ENCODE measurements at places on chromosomes 1 and 21.

- no peak for DNase-seq
Measured at GRCh38 chr1:107116306-107116790, 24.5 kb upstream of the NTNG1 start.

GRCh38 chr1:197307551-197307950 is 39.5 kb downstream of the CRB1 start:
- no peak for DNase-seq

- DNase-seq: no peak
Measured at GRCh38 chr1:1176931-1177330, 3.3 kb downstream of the TTLL10 start.

GRCh38 chr1:222891578-222891977 is 76.7 kb downstream of the DISP1 start:
- no peak for DNase-seq

DNA sequence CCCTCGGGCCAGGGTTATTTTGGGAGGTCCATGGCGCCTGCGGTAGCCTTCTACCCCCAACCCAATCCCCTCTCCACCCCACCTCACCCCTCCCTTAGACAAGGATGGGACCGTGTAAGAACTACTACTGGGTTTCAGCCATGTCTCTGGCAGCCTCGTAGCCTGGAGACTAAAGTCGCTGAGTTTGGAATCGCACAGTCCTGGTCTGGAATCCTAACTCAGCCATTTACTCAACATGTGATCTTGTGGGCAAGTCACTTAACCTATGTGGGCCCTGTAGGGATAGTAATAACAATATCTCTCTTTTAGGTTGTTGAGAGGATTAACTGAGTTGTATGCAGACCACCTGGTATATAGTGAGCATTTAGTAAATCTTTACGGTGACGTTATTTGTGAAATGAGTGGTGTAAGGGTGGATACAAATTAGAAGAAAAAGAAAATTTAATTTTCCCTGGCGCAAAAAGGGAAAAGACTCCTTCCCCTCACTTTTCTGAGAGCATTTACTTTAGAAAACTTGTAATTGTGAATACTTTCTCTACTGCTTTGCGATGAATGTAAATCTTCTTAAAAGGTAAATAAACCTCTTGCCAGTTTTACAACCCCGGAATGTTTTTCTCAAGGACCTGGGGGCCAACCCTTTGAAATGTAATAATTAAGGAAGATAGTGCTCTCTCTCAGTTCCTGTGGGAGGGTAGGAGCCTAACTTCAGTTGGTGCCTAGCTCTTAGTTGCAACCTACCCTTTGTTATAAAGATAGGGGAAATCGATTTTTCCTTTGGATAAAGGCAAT is 615 bp upstream of the MRPS15 start:
- DNase-seq: no peak

DNA sequence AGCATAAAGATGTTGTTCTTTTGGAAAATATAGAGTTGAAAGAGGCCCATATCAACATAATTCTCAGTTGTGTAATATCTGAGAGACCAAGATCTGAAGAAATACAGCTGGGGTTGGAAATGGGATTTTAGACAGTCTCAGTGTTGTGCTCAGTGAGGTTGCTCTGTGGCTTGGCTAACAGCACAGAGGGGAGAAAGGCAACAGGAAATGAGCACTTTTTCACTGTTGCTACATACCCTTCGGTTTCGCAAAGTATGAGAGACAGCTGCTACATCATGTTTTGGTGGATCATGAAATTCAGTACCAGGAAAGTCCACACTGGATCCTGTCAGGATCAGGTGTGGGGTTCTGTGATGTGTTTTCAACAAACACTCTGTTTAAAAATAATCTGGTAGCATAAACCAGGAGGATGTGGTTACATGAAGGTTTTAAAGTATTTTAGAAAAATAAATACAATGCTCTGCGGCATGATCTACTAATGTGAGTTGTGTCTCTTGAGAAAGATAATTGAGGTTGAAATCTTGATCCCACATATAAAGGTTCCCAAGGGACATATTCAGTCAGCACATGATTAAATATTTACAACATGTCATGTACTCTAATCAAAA is 7.0 kb upstream of the GPR88 start:
- no peak for DNase-seq

DNA sequence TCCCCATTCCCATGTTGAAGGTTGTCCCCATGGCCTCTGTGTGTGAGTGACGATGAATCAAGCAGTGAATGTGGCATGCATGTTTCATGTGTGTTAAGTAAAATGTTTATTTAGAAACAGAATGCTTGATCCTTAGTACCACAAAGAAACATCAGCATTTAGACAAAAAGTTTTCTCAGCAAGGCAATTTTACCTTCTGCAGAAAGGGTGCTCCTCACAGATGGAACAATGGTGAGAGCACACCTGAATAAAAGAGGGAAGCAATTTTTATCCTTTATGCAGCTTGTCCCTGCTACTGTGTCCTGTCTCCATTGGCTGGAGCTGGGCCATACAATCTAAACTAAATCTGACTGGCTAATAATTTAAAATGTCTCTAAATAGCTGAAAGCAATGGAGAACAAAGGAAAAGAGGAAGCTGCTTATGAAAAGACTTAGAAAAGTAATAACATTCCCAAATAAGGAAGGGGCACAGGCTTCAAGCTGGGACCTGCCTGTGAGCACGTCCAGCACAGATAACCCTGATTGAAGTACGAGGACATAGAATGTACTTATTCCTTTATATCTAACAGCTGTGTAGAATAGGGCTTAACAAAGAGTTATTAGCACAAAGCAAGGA is 8.4 kb upstream of the SMYD3 start:
- DNase-seq: no peak

DNA sequence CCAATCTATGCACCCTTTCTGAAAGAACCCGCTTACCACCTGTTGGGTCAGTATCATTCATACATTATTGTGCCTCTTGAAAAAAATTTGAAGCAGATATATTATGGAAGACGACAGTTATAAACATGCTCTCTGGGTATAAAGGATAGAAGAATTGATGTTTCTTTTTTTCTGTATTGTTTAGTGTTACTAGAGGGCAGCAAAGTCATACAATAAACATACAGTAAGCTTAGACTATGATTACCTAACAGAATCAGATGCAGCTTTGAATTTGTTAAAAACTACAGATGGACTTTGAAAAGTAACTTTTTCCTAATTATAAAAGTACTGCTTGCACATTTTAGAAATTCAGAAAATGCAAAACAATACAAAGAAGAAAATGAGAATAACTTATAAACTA is 11.1 kb upstream of the PAXBP1 start:
- no peak for DNase-seq

DNA sequence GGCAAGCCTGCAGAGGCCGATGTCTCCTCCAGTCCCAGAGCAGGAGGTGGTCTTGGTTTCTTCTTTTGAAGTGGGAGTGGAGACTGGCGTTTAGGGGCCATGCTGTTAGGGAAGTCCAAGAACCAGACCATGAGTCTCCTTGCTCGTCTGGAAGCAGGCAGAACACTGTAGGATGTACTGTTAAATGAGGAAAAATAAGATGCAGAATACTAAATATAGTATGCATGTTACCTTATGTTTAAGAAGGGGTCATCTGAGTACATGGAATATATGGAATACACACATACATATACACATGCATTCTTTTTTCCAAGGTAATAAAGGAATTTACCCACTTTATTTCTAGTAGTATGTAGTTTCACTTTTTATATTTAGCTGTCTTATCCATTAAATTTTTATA is at the start of gene SETSIP:
Gene SETSIP (minus strand): TSS at position 101 of the 400 bp plus-strand sequence. CDS start 0 bp downstream, at position 101.
- DNase-seq: no peak

GRCh38 chr1:11654939-11655808 is 497 bp downstream of the FBXO44 start:
- no peak for DNase-seq

- DNase-seq: no peak
Measured at GRCh38 chr1:52345252-52345651, 20.8 kb downstream of the CC2D1B start.

- DNase-seq: no peak
Measured at GRCh38 chr1:81509594-81509993, 291.1 kb upstream of the ADGRL2 start.

- DNase-seq: no peak
Measured at GRCh38 chr1:48069662-48070395, 72.6 kb upstream of the TRABD2B start.

GRCh38 chr1:157442065-157442464 is 110.2 kb downstream of the FCRL5 start:
- no peak for DNase-seq

GRCh38 chr1:180376800-180377199 is 125.6 kb downstream of the ACBD6 start:
- DNase-seq: no peak

DNA sequence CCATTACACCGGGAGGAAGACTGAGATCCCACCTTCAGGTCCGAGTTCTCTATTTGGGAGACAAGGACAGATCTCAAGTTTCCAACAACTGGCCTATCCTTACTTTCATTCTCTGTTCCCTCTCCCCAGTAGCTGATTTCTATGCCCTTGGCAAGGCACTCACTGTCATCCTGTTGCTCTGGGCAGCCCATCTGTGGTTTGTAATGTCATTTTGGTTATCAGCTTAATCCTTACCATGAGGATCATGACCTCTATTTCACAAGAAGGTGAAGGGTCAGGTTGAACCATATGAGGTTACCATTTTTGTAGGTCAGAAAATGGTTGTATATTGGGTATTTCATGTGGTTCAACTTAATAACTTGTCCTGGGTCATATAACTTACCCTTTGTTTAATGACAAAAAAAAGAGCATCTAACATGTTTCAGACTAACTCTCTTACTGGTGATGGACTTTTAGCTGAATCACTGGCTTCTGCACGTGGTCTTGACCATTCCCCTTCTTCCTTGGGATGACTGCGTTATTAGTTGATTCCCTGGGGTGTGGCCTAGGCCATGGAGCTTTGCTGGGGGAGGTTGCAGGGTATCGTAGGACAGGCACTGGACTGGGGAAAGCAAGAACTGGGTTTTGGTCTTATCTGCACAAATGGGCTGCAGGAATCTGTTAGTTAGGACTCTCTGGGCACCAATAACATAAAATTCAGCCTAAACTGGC is 120.2 kb downstream of the ACTL8 start:
- no peak for DNase-seq

DNA sequence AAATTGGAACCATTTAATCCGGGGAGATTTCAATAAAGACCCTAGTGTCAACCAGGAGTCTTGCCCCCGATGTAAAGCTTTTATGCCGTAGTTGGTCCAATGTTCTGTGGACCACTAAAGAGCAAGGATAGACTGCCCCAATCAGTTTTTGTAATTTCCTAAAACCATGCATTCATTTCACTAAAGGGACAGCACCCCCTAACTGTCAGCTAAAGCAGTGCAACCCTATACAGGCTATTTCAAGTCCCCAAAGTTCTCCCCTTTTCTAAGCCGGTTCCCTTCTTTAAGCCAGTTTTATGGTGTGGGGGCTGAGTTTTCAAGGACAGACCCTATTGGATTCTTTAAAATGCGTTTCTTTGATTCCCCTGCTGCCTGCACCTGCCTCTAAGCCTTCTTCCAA is 12.7 kb upstream of the PDPN start:
- DNase-seq: no peak

DNA sequence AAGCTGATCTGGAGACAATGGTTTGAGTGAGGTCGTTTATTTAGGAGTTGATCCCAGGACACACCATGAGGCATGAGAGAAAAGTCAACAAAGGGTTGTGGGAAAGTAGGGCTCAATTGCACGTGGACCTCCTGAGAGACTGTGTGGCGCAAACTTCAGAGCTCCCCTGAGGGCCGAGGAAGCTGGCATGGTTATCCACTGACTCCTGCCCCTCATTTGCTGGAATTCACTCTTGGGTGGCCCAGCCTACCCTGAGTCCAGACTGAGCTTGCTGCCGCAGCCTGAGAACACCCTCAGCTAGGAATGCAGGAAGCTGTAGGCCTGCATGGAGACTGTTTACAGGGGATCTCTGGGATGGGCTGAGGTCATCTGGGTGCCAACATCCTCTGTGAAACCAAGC is 301.0 kb downstream of the RWDD3 start:
- no peak for DNase-seq

- no peak for DNase-seq
Measured at GRCh38 chr1:220876511-220877376, 2.5 kb upstream of the HLX start.

DNA sequence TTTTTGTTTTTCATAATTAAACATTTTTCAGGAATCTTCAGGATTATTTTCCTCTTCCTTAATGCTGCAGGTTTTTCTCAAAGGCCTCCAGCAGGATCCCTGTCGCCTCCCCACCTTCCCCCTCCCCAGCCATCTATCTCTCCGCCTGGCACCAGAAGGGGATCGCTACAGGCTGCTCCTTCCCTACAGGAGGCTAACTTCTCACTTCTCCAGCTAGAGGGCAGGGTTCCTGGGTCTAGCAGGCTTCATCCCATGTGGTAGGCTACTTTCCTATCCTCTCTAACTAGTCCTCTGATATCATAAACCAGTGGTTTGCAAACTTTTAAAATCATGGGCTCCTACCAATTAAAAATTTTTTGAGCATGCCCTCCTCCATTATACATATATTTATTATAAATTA is 104.1 kb downstream of the KCNN3 start:
- no peak for DNase-seq

GRCh38 chr1:37468037-37468436 is 6.3 kb upstream of the ZC3H12A start:
- DNase-seq: no peak

- DNase-seq: no peak
Measured at GRCh38 chr1:187847531-187847930, 1018.8 kb downstream of the PLA2G4A start.

GRCh38 chr1:238628110-238628509 is 737.4 kb upstream of the ZP4 start:
- DNase-seq: no peak

DNA sequence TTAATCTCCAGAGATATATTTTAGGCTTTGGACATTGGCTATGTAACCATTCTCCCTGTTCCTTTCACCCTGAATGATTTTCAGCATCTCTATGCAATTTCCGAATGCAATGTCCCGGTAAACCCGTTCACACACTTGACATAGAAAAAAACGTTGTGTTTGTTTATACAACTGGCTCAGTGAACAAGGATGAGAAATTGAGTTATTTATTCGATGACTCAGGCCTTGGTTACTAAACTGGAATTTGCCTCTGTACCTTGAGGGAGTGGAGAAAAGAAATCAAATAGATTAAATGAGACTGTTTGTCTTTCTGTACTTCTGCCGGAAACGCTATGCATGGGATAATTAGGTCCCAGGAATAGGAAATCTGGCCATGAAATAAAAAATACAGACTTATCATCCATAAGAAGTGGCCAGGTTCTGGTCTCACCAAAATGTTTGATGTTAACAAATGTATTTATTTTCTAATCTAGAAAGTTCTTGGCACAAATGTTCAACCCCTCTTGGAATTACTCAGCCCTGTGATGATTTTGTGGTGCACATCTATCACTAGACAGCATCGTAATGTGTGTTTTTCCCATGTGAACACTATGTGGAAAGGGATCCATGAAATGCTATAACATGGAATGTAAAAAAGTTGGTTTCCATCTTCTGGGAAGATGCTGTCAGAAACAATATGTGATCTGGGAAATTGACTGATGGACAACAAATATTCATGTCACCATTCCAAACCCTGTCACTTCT is 253.9 kb downstream of the DUSP10 start:
- no peak for DNase-seq

DNA sequence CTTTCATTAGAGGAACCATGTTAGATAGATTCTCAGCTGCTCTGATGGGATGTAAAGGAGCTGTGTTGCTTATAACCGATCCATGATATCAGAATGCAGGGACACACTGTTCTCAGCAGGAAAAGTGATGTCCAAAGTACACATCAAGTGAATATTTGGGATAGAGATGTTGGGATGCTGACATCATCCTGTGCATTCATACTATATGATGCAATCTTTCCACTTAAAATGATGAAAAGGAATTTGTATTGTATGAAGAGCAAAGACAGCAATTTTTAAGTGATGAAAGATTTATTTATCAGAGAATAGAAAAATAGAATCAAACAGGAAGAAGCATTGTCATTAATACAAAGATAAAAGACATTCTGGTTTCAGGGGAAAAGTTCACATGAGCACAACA is 110.1 kb downstream of the ERG start:
- DNase-seq: no peak
